ENCODE measurements at places on chromosomes 6 and 20. TPM values are rescaled to one million over a fixed set of nuclear protein-coding genes. Genes with fewer than 3 reads are reported as not detected.

DNA sequence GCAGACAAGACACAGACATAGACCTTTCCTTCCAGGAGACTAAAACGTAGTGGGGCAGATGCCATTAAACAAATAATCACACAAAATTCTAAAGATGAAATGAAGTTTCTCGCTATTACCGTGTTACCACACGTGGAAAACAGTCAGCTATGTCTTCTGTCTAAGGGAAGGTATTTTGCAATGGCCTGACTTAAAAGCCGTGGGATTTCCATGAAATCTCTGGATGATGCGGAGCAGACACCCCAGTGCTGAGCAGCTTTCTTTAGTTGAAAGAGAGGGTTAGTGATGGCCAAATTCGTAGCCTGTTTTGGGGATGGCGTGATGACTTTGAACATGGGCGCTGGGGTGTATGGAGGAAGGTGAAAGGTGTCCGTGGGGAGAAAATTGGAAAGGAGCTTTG lies 281.8 kb downstream of the NRN1 start:
- DNase-seq, result no peak

DNA sequence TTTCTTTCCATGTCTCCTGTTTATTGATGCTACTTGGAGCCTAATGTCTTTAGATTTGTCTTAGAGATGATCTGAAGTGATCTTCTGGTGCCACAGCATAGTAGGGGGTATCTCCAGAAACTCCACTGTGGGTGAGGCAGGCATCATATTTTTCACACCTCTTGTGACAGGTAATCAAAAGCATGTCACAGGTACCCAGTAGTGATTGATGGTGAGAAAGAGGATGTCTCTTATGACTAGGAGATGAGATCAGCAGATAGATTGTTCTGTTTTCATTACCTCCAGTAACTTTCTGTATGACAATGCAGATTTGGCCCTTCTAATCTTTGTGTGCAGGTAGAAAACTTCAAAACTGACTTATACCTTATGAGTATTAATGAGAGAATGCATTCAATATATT lies 13.5 kb downstream of the NCOA7 start:
- DNase-seq, result peak; percentile 43

- DNase-seq, result no peak
Measured at GRCh38 chr6:107714104-107714503, 110.0 kb downstream of the SCML4 start.

DNA sequence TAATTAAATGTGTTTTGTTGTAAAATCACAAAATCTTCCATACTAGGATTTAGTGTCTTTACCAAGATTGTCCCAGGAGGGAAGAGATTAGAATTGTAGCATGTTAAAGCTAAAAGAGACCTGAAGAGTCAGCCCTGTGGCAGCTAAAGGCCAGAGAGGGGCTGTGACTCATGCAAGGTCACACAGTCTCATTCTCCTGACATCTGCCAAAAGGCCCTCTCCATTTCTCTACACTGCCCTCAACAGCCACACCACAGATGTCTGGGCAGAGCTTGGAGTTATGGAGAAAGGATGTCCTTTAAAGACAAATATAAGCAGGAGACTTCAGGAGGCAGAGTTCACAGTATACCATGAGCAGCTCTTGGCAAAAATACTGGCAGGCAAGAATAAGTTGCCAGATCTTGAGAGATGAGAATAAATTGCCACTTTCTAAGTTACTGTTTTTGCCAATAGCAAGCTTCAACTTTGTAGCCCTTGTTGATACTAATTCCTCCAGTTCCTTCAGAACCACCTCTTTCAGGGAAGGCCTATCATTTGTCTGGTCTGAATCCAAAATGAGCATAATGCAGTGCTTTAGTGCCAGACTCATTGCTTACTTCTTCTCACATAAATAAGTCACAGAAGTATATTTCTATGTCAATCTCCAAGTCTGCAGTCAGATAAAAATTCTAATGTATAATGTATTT lies 41.7 kb downstream of the AKIRIN2 start:
- DNase-seq, result no peak

GRCh38 chr6:30194797-30195690 lies 18.2 kb downstream of the TRIM26 start:
- no peak for DNase-seq

GRCh38 chr6:157811137-157811475 lies 11.9 kb upstream of the SNX9 start:
- DNase-seq, result no peak

DNA sequence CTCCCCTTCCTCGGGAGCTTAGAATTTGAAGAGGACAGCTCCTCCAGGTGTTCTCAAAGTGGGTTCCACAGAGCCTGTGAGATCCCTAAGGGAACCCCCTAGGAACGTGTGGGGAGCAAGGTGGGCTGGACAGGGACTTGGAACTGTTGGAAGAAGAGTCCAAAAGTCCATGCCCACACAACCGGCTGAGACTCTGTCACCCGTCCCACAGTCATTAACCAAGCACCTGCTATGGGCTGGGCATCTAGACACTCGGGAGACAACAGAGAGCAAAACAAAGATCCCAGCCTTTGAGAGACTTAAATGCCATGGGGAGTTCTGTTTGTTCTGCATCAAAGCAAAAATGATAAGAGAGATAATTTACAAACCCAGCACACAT lies 51.9 kb upstream of the SAYSD1 start:
- no peak for DNase-seq

GRCh38 chr6:46453216-46453615 lies 38.0 kb downstream of the RCAN2 start:
- no peak for DNase-seq

GRCh38 chr6:46969206-46969605 lies 47.5 kb upstream of the ADGRF5 start:
- no peak for DNase-seq

DNA sequence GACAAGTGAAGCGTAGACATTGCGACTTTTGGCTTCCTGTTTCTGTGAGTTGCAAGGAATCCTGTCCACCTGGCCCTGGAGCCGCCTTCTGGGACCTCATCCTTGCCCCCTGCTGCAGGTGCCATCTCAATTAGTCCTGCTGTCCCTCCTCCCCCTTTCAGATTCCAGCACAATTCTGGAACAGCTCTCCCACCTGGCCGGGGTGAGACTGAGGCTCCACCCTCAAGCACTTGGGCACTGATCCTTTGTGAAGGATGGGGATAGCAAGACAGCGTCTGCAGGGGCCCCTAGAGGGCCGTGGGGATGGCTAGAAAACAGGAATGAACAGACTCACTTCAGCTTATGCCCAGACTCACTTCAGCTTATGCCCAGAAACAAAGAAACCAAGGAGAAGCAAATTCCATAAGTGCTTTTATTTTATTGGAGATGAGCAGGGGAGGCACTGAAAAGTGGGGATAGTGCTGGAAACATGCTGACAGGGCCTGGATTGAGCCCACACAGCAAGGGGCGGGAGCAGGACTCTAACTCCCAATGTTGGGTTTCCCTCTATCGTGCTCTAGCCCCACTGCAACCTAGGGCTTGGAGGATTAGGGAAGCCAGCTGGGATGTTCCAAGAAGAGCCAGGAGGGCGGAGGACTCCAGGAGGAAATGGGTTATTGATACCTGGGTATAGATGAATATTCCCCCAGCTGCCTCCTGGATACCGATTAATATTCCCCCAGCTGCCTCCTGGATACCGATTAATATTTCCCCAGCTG lies 1.4 kb downstream of the C6orf15 start:
- DNase-seq, result no peak

GRCh38 chr6:56005426-56005825 lies 130.0 kb upstream of the BMP5 start:
- DNase-seq, result no peak

- DNase-seq, result no peak
Measured at GRCh38 chr6:139306291-139306981, 14.6 kb upstream of the TXLNB start.

DNA sequence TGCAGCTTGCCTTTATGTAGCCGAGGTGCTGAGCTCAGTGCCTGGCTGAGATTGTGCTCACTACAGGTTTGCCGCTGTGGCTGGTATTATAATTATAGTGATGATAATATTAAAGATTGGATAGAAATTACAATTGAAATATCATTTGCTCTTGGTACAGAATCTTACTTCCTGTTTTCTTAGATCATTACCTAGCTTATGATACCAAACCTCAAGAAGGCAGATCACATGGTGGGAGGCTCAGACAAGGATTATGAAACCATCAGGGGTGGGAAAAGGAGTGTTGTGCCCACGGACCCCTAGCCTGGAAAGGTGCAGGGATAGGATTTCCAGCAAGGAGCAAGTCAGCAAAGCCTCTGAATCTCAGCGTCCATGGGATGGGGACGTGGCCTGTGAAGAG lies 70.6 kb downstream of the IGF2R start:
- DNase-seq, result no peak

- no peak for DNase-seq
Measured at GRCh38 chr20:33108661-33109060, 29.2 kb downstream of the BPIFB4 start.

- no peak for DNase-seq
Measured at GRCh38 chr6:24763578-24763977, 11.2 kb upstream of the GMNN start.

GRCh38 chr20:60255866-60256265 lies 297.6 kb downstream of the CDH26 start:
- no peak for DNase-seq

GRCh38 chr6:113050979-113051378 lies 703.8 kb downstream of the RFPL4B start:
- no peak for DNase-seq

DNA sequence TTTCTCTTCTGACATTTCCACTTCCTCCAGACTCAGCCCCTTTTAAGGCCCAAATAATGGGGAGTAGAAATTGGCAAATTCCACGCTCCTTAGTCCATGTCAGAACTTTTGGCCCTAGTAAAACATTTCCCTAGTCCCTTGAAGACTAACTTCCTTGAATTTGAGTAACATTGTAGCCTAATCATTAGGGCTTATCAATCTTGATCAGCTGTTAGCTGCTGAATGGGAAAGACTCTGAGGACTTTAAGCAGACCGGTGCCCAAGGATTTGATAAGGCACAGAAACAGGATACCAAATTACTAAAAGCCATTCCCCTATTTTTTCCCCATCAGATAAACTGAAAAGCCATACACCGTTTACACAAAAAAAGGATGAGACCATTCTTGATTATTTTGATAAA lies 37.0 kb upstream of the ECI2 start:
- DNase-seq, result no peak

- no peak for DNase-seq
Measured at GRCh38 chr20:56605261-56605996, 23.7 kb upstream of the TFAP2C start.

- DNase-seq, result peak; percentile 80
Measured at GRCh38 chr6:37048851-37049757, 43.6 kb downstream of the FGD2 start.

DNA sequence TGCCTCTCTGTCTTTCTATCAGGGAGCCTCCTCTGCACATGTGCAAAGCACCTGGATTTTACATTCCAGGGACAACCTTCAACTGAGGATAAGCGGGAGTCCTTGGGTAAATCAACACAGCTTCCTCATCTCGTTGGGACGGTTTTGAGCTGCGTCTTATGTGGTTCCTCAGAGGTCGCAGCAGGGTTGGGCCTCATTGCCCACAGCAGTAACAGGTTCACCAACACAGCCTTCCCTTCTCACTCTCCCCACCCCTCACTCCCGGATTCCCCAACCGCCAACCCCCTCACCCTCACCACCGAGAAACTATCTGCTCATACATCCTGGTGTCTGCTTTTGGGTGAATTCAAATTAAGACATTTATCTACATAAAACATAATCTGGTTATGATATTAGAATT lies 155.8 kb upstream of the GGTLC1 start:
- no peak for DNase-seq

- peak; percentile 55 for DNase-seq
Measured at GRCh38 chr6:159110013-159110412, 59.2 kb upstream of the FNDC1 start.

DNA sequence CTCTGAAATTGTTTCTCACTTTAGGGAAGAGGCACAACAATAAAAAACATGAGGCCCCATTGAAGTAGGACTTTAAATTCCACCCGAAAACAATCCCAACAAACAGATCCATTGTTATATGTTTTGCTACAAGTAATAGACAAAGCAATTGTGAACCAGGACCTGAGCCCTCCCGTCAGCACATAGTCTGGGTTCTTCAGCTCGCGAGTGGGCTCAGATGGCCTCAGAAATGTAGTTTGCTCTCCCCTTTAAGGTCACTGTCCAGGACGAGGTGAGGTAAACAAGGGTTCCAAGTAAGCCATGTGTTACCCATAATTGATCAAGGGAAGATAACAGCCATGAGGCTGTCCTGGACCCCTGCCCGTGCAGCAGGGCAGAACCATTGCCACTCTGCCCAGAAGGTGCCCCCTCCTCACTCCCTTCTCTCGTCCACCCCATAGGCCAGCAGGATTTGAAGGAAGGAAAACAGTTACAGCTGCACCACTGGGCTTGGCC lies 160.1 kb upstream of the QKI start:
- no peak for DNase-seq

- no peak for DNase-seq
Measured at GRCh38 chr6:19303383-19303782, 533.8 kb upstream of the ID4 start.

Gene RNF217
- 1.2 TPM for total RNA-seq

Gene B3GAT2
- not detected for total RNA-seq

Gene COL21A1
- total RNA-seq, result not detected

Gene OR12D3
- not detected for total RNA-seq

Gene MEI4
- total RNA-seq, result not detected

Gene GUCA1A
- total RNA-seq, result 0.21 TPM

Gene ADGRF5
- total RNA-seq, result not detected

Gene MYH7B
- total RNA-seq, result 1.2 TPM

Gene SPTLC3
- 1.4 TPM for total RNA-seq

Gene SOBP
- 0.91 TPM for total RNA-seq

Gene PRR18
- total RNA-seq, result 0.07 TPM

Gene C20orf141
- total RNA-seq, result not detected

Measured in activated T-cell treated with anti-CD3 and anti-CD28 coated beads, Interleukin-2, amount 50 U/mL, for 72 hours (primary cell).